NCI-H460 (cell line): ENCODE measurements at places on chromosomes 1 and 21.

DNA sequence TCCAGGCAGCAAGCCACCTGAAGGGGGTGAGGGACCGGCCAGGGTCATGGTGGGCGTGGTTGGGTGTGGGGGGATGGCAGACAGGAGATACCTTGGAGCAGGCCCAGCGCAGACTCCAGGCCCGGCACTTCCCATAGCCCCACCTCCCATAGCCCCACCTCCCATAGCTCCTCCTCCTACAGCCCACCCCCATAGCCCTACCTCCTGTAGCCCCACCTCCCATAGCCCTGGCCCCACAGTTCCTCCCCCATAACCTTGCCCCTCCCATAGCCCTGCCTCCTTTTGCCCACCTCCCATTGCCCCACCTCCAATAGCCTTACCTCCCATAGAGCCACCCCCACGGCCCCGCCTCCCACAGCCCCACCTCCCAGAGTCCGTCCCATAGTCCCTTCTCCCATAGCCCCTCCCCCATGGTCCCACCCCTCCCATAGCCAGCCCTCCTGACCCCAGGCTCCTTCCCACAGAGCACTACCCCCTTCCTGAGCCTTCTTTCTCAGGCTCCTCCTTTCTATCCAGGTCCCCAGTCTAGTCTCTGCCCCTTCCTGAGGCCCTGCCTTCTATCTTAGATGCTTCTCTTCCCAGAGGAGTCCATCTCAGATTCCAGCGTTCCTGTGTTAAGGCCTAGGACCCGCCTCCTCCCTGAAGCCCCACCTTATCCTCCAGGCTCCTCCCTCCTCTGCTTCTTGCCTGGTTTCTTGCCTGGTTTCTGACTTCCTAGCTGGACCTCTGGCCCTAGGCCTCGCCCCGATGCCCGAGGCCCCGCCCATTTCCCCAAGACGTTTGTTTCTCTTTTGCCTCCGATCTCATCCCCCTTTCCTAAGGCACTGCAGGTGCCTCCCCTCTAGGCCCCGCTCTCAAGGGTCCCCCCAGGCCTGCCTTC lies 46.8 kb downstream of the PTPRU start:
- peak; percentile 44 for DNase-seq

DNA sequence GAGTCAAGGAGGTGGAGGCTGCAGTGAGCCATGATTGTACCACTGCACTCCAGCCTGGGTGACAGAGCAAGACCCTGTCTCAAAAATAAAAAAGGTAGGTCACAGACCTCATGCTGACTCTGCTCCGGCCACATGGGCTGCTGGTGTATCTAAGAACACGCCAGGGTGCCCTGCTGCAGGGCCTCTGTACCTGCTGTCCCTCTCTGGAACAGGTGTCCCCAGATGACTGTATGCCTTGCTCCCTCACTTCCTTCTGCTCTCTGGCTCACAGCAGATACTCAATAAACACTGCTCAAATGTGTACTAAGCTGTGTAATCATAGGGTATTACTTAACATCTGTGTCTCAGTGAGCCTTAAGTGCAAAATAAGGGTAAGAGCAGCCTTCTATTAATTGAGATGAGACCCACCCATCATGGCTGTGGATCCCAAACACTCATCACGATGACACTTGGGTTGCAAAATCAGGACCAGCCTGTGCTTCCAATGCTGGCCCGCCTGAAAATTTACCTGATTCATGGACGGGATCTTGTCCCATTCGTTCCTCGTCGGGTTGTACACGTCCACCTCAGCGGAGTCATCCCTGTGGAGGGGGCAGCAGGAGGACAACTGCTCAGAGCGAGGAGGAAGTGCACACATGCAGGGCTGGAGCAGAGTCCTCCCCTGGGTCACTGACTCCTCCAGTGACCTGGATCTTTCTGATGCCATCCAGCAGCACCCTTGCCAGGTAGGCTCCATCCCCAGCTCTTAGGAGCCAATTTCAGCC lies 7.5 kb downstream of the KLHL21 start:
- DNase-seq, result no peak

DNA sequence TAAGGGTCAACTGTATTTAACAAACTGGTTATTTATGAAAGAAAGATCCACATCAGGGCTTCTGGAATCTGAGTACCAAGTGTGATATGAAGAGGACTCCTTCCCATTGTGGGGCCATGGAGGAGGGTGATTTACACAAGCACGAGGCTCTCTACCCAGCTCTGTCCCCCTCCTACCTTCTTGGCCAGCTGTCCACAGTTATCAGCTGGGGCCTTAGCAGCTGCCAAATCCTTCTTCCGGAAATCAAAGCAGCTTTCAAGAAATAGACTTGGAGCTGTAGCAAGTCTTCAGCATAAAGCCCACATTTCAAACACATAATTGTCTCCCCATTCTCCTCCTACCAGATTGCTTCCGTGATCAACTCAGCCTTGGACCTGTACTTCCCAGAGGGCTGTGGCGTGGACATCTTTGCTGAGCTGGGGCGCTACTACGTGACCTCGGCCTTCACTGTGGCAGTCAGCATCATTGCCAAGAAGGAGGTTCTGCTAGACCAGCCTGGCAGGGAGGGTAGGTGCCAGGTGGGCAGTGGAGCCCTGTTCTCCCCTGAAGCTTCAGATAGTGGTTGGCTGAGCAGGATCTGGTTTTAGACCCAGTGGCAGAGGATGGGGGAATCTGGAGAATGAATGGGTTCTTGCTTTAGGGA lies 15.5 kb downstream of the AZIN2 start:
- DNase-seq, result no peak

- DNase-seq, result no peak
These were observed 68.4 kb downstream of the LUZP1 start for GRCh38 chr1:23100074-23100748.

DNA sequence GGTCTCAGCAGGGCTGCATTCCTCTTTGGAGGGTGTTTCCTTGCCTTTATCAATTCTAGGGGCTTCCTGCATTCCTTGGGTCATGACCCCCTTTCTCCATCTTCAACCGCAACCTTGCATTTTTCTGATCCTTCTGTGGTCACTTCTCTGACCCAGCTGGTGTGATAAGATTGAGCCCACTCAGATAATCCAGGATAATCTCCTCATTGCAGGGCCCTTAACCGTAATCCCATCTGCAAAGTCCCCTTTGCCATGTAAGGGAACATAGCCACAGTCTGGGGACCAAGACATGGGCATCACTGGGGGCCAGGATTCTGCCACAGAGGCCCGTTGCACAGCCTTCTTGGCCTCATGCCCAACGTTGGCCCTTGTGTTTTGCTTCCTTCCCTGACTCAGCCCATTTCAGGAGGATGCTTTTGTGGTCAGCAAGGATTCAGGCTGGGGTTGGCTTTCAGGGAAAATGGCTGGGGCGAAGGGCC lies 35.0 kb upstream of the IL19 start:
- no peak for DNase-seq
